Adrenal gland (tissue), 19 donors: ENCODE measurements at places on chromosomes 1 and 21. TPM values are rescaled to one million over a fixed set of nuclear protein-coding genes. Genes with fewer than 3 reads are reported as not detected.

- H3K27me3 ChIP-seq = no peaks in the 10 kb centered on the region
- H3K27ac ChIP-seq = no peak overlapping the region
- no peak for DNase-seq
Measured at GRCh38 chr1:181101581-181102226, 13.2 kb downstream of the IER5 start.

- H3K4me3 ChIP-seq = no peak overlapping the region
- no peaks in the 10 kb centered on the region for H3K36me3 ChIP-seq
- no peaks in the 10 kb centered on the region for H3K4me1 ChIP-seq
- no peak for DNase-seq
- no peaks in the 10 kb centered on the region for H3K27me3 ChIP-seq
- H3K27ac ChIP-seq = no peak overlapping the region
Measured at GRCh38 chr1:108617008-108617723, 43.7 kb downstream of the HENMT1 start.

DNA sequence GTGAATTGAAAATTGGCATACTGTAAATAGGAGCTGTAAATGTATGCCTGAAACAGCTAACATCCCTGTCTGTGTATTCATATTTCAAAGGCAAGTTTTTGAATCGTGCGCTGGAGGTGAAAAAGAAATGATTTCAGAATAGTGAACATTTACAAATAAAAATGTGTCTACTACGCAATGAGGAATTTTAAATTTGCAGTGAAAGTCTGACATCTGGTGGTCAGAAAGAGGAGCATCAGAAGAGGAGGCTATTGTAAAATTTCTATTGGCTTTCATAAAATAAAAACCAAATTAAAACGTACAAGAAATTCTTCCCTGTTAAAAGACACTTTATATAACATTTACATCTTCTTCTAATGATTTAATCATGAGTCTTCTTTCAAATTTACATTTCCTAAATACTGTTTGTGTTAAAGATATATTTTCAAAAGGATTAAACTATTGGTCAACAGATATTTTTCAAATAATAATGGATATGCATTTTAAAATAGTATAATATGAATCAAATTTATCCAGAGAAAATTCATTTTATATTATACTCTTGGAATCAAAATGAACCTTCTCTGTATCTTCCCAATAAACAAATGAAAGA, 113.7 kb upstream of the RRP15 start:
- DNase-seq = no peak
- H3K27me3 ChIP-seq = peaks cover 36% of the 10 kb centered on the region
- no peak overlapping the region for H3K27ac ChIP-seq
- no peak overlapping the region for H3K4me3 ChIP-seq
- no peaks in the 10 kb centered on the region for H3K4me1 ChIP-seq
- H3K36me3 ChIP-seq = no peaks in the 10 kb centered on the region

GRCh38 chr1:205047764-205048231, 4.8 kb downstream of the CNTN2 start:
- no peaks in the 10 kb centered on the region for H3K27me3 ChIP-seq
- H3K4me1 ChIP-seq = no peaks in the 10 kb centered on the region
- no peak overlapping the region for H3K4me3 ChIP-seq
- H3K27ac ChIP-seq = no peak overlapping the region

DNA sequence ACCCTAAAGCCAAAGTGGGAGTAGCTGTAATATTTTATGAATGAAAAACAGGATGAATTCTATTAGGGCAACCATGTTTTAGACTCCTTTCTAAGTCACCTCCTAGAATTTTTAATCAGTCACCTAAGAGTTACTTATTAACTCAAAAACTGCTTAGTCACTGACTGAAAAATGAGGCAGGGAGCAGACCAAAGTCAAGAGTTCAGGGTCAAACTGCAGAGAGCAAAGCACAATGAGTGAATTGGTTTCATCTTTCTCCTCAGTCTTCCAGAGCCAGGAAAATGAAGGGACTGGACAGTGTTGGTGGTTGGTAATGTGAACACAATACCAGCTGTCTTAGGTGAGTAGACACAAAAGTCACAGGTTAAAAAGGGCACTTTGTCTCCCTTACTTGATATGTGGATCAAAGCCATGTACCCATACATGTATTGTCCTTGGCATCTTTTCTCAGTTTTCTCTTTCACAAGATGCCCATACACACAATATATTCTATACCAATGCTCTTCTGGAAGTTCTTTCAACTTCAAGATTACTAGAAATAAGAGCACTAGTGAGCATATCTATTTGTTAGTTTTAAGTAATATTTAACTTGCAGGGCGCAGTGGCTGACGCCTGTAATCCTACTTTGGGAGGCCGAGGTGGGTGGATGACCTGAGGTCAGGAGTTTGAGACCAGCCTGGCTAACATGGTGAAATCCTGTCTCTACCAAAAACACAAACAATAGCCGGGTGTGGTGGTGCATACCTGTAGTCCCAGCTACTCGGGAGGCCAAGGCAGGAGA, 42.2 kb downstream of the ATP1B1 start:
- H3K36me3 ChIP-seq = no peaks in the 10 kb centered on the region
- no peak overlapping the region for H3K4me3 ChIP-seq
- DNase-seq = no peak
- H3K27ac ChIP-seq = no peak overlapping the region
- no peaks in the 10 kb centered on the region for H3K27me3 ChIP-seq

DNA sequence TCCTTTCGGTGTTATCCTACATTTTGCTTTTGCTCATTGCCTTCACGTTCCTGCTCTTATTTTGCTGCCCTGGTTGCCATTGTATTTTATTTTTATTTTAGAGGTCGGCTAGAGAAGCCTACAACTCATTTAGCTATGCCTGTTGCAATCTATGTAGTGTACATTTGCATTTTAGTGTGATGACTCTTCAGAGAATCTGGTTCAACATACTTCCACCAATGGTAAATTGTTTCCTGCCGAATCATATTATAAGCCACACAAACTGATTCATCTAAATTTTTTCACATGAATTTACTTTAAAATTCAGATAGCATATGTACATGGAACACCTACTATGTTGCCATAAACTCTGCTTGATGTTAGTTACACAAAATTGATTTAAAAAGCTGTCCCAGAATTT, 1596.9 kb downstream of the PLA2G4A start:
- no peak overlapping the region for H3K4me3 ChIP-seq
- no peaks in the 10 kb centered on the region for H3K27me3 ChIP-seq
- H3K4me1 ChIP-seq = no peaks in the 10 kb centered on the region

DNA sequence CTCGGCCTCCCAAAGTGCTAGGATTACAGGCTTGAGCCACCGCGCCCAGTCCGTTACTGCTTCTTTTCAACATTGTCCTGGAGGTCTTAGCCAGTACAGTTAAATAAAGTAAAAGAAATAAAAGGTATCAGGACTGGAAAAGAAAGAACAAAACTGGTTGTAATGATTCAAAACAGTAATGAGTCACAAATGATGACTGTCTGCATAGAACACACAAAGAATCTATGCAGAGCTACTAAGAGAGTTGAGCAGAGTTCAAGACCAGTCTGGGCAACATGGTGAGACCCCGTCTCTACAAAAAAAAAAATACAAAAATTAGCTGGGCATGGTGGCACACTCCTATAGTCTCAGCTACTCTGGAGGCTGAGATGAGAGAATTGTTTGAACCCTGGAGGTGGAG, 23.4 kb downstream of the BCAR3 start:
- DNase-seq = no peak
- no peak overlapping the region for H3K27ac ChIP-seq
- H3K27me3 ChIP-seq = no peaks in the 10 kb centered on the region
- no peaks in the 10 kb centered on the region for H3K36me3 ChIP-seq

DNA sequence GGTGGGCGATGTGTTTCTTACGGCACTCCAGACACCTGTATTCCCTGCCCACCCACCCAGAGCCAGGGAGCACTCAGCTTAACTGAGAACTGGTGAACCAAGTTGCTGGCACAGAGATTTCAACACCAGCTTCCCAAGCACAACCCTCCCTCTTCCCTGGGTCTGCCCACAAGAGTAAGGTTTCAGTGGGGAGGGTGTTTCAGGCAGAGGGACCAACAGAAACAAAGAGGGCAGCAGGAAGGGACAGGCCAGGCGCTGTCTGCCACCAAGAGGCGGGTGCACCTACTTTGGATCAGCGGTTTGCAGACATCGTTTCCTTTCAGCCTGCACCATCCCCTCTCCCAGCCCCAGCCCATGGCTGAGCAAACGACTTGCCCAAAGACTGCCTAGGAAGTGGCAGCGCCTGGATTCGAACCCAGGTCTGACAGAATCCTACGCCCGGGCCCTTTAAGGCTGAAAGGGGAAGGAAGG, 21.9 kb upstream of the ALDH4A1 start:
- no peaks in the 10 kb centered on the region for H3K27me3 ChIP-seq
- DNase-seq = no peak
- no peak overlapping the region for H3K4me3 ChIP-seq
- peak overlapping the region; percentile 84 for H3K27ac ChIP-seq

Gene RPF1
- 30.6 TPM for total RNA-seq

Gene TAGLN2
- total RNA-seq = 123 TPM
